ENCODE measurements at places on chromosomes 6 and 20.

- DNase-seq = no peak
Measured at GRCh38 chr20:42639140-42639539, 550.6 kb downstream of the PTPRT start.

DNA sequence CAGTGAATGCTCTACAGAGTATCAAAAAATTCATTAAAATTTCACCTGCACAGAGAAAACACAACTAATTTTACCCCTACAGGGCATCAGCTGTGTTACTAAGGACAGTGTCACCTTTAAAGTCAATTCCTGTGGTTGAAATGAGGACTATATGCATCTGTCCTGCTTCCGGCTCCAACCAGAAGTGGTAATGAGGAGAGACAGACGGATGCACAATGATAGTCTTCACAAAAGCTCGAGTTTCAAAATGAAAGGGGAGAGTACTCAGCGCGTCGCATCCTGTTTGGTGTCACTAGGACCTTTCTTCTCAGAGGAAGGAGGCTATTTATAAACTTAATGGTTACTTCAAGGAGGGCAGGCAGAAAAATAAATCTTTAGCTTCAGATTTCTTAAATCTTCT is 86.5 kb downstream of the LYRM4 start:
- no peak for DNase-seq

DNA sequence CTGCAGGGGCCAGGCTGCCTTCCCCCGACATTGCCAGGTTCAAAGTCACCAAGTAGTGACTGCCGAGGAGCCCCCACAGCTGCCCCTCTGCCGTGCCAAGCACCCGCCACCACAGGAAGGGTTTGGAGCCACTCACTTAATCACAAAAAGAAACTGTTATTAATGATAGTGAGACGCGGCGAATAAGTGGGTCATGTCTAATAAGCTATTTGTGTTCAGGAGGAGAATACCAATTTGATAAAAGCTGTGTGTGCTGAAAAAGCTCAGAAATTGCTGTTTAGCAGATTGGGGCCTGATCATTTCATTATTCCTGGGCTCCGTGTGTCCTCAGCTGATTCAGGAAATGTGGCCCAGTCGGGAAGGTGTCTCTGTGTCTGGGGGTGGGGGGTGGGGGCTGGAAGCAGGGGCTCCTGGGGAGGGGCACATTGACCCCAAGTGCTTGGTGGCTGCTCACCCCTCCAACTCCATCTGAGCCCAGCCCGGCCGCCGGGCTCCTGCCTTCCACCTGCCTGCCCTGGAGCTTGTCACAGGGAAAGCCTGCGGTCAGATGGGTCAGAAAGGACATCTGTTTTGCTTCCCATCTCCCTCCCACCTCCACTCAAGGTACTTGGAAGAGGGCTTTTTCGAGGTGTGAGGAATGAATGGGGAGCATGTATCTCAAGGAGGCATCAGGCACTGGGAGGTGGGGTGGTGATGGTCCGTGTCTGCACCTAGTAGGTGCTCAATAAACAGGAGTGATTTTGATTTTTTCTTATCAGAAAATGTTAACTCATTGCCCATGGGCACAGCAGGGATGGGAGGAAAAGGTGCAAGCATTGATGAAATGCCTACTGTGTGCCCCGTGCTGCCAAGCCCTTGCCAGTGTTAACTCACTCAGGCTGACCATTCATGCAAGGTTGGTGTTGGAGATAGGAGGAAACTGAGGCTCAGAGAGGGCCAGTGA is 3.0 kb downstream of the VSTM2L start:
- DNase-seq = no peak

DNA sequence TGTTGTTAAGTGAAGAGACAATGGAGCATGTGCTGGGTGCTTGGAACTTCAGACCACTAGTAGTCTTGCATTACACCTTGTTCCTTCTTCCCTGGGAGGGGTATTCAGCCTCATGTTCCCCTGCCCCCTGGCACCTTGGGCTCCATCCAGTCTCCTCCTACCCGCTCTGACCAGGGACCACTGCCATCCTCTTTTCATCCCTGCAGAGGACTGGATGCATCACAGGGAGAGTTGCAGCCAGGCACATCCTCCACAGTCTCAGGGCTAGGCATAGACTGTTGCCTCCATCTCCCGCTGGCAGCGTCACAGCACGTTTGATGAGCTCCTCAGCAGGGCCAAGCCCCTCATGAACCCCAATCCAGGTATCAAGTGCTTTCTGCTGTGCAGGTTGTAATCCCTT is 1.3 kb upstream of the TAAR8 start:
- no peak for DNase-seq

- DNase-seq = no peak
Measured at GRCh38 chr6:79335133-79335674, 100.7 kb upstream of the HMGN3 start.

- DNase-seq = no peak
Measured at GRCh38 chr6:80382811-80383210, 276.3 kb downstream of the BCKDHB start.

DNA sequence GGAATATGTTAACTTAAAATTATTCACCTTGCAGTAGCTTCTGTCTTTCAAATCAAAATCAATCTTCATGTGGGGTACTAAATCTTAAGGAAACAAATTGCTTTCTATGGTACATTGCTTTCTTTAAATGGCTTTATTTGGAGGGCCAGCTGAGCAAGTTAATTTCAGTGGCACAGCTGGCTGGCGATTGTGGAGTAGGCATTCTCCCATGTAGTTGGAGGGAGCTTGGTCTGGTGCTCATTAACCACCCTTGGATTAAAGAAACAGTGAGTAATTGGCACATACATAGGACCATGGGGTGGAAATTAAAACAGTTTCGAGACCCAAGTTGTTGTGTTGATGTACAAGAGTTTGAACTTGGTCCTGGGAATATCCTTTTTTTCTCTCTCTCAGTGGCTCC is 201.3 kb upstream of the CHD6 start:
- no peak for DNase-seq

- peak; percentile 25 for DNase-seq
Measured at GRCh38 chr6:106574741-106575458, 54.4 kb downstream of the RTN4IP1 start.

DNA sequence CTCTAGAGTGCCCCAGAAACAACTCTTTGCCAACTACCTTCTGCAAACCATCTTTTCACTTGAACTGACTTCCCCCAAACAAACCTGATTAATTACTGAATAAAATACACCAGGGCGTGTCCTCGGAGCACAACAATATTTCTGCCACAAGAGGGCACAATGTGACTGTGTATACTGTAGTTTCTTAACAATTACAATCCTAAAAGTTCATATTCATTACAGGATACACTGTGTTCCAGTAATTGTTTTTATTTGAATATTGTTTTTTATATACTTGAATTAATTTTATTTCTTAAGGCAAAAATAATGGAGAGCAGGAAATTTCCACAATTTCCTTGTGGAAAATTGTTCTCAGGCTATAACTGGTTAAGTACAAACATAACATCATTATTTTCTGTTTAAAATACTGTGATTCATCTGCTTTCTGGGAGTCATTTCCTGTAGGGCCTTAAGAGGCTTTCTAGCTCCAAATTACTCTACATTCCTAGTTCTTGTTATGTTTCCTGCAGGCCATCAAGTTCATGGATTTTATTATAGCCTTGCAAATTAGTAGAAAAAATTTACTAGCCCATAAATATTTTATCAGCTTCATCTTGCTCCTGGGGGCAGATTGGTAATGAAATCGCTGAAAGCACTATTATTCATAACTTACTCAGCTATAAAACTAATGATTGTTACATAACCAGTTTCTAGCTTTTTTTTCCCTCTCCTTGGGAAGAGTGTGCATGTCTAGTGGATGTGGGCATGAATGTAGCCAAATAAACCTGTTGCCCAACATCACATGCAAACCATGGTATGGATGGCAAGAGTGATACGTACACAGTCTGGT is 51.9 kb upstream of the SLC22A16 start:
- no peak for DNase-seq

- no peak for DNase-seq
Measured at GRCh38 chr20:21103582-21104465, 2.3 kb downstream of the LINC00237 start.

Measured in C1 segment of cervical spinal cord (tissue), 14 donors.